Activated naive CD4-positive, alpha-beta T cell (primary cell): ENCODE measurements at places on chromosomes 12 and 14.

- no peak for DNase-seq
These were observed 5.6 kb upstream of the NPAS3 start for GRCh38 chr14:32932914-32933628.

DNA sequence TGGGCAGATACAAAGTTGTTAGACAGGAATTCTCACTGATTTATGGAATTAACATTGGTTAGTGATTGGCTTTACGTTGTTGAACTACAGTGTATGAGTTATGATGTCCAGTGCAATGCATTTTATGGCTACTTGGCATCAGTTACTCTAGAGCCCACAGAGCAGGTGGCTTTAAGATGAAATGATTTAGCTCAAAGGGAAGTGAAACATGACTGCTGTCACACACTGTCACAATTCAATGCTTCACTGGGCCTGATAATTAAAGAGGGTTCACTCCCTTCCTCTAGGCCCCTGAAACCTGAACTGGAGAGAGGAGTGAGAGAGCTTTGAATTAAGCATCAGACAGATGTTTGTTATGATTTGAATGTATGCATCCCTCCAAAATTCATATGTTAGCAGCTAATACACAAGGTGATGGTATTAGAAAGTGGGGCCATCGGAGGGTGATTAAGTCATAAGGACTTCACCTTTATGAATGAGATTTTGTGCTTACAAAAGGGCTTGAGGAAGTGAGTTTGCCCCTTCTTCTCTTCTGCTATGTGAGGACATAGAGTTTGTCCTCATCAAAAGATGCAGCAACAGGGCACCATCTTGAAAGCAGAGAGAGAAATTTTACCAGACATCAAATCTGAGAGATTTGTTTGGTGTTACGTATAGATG lies 175.8 kb upstream of the GRIN2B start:
- no peak for DNase-seq

- no peak for DNase-seq
These were observed 47.6 kb upstream of the ATP2B1 start for GRCh38 chr12:89756194-89756584.

GRCh38 chr12:59823567-59823966 lies 227.7 kb downstream of the SLC16A7 start:
- no peak for DNase-seq

GRCh38 chr14:21825149-21825743 lies 151.6 kb upstream of the OR4E1 start:
- DNase-seq = no peak

DNA sequence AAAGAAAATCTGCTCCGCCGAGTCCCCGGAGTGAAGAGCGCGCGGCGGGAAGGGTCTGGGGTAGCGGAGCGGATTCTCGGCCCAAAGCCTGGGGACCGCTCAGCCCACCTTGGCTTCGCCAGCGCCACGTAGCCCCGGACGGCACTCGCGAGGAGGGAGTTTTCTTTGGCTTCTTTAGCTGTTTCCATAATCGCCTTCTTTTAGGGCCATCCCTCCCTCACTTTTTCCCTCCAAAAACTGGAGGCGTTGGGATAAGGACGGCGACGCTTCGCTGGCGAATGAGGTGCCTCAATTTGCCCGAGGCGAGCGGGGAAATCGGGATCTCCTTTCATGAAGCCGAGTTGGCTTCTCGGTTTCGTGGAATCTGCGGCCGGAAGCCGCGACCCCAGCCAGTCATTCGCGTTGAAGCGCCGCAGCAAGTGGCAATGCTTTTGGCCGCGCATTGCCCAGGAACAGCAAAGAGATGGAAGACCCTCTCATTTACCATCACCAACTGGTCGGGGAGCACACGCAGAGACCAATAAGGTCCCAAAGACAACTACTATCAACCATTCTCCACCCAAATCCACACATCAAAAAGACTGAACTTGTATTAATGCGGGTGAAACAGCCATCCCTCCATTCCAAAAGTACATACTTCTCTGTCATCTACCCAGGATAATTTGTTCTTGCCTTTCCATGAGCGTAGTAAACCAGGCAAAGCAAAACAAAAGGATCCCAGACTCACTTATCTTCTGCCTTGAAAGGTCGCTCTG lies 8.4 kb upstream of the SIX1 start:
- DNase-seq = no peak

DNA sequence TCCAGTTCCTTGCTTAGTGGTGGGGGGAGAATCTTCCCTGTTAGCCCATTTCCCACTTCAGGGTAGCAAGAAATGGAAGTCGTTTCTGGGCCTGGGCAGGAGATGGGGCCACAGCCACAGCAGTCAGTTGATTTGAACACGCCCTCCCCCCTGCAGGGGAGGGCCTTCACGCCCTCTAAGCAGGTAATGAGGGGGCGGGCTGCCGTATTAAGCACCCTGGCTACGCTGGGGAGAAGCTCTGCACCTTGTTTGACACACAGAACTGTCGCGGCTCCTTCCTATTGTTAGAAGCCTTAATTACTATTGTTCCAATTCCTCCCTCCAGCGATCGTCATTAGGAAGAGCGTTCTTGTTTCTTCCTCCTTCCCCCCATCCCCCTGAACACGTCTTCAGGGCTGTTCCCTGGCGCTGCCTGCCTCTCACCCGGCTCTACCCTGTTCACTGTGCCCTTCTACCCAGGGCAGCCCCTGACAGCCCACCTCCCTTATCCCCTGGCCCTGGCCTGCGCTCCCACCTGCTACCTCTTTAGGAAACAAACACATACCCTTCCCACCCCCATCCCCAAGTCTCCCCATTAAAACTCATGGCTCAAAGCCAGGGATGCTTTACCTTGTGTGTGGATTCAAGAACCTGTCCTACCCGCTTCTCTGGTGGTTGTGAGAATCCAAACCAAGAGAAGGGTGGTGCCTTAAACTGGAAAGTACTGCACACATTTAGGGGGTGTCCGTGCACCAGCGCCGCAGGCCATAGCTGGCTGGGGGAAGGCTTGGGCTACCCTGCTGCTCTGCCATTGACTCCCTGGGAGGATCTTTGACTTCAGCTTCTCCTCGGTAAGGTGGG lies 137.6 kb downstream of the TSPAN9 start:
- DNase-seq = no peak
